Foreskin keratinocyte (primary cell): ENCODE measurements at places on chromosomes 13 and 19. TPM values are rescaled to one million over a fixed set of nuclear protein-coding genes. Genes with fewer than 3 reads are reported as not detected.

The NKG7 gene
- total RNA-seq = not detected in 2 replicates

- DNase-seq = no peak
These were observed 16.3 kb downstream of the CILP2 start for GRCh38 chr19:19554074-19555023.

The ERICH6B gene
- not detected in 2 replicates for total RNA-seq

The ZNF561 gene
- 42.5 and 47.8 TPM in 2 replicates for total RNA-seq

The MBD3 gene
- total RNA-seq = 77.1 and 86.3 TPM in 2 replicates
